ENCODE measurements at places on chromosomes 12 and 14.

- DNase-seq, result no peak
These were observed 356.2 kb downstream of the TMEM121 start for GRCh38 chr14:105882626-105883025.

DNA sequence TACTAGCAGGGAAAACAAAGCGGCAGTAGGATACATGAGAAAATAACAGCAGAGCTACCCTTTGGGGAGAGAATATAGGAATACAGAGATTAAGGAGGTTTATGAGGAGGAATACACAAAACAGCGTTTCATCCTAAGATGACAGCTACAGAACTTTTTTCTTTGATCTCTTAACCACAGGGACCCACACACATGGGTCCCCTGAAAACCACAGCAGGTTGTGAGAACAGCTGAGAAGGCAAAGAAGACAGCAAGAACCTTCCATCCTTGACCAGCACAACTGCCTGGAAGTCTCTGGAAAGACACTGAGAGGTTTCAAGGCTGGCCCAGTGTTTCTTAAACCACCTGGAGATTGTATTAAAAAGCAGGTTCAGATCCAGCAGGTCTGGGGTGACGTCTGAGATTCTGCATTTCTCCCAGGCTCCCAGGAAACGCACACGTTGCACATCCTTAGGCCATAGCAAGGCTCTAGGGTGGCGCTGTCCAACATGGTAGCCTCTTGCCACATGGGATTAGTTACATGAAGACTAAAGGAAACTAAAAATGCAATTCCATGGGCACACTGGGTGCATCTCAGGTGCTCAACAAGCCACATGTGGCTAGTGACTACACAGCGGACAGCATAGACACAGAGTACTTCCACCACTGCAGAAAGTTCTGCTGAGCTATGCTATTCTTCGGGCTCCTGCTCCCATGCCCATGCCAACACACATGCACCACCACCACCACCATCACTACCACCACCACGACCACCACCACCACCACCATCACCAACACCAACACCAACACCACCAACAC is 92.3 kb downstream of the FOXN3 start:
- DNase-seq, result no peak

GRCh38 chr14:102731871-102732800 is 45.1 kb upstream of the TRAF3 start:
- no peak for DNase-seq

DNA sequence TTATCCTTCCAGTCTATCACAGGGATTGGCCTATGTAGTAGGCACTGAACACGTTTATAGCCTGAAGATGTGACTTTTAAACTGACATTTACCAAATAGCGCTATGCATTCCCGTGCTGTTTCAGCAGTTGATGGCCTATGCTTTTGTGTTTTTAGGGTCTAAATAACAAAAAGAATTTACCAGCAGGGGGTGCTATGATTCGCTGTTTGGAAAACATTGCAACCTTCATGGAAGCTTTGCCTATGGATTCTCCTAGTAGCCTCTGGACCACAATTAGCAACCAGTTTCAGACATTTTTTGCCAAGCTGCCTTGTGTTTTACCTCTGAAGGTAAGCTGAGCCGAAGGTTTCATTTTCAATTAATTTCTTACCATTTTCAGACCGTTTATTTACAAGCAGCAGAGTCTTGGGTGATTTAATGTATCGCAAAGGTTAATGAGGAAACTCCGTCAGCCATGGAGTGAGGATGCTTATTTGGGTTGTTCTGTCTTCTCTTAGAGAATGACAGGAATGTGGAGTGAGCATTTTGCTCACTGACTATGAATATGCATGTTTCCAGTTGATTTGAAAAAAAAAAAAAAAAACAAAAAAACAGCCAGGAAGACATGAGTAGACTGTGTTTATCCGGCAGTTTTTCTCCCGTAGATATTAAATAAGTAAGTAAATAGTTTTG is 133.1 kb downstream of the PRIMA1 start:
- DNase-seq, result peak; percentile 63

DNA sequence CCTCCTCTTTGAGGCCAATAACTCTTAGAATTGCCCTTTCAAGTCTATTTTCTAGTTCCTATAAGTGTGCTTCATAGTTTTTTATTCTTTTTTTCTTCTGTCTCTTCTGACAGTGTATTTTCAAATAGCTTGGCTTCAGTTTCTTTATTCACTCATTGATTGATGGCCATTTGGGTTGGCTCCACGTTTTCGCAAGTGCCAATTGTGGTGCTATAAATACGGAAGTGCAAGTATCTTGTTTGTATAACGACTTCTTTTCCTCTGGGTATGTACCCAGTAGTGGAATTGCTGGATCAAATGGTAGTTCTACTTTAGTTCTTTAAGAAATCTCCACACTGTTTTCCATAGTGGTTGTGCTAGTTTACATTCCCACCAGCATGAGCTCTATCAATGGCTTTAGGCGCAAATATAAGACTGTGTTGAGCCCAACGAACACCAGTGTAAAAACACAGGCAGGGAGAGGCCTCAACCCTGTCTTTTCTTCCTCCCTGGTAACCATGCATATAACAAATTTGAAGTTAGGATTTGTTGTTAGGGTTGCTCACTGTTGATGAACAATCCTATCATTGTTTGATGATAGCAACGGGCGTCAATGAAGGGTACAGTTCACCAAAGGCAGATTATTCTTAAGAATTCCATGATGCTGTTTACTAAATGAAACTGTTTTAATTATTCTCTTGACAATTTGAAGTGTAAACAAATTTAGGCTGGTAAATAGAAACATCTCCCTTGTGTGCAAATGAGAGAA is 13.3 kb upstream of the LMNTD1 start:
- no peak for DNase-seq

DNA sequence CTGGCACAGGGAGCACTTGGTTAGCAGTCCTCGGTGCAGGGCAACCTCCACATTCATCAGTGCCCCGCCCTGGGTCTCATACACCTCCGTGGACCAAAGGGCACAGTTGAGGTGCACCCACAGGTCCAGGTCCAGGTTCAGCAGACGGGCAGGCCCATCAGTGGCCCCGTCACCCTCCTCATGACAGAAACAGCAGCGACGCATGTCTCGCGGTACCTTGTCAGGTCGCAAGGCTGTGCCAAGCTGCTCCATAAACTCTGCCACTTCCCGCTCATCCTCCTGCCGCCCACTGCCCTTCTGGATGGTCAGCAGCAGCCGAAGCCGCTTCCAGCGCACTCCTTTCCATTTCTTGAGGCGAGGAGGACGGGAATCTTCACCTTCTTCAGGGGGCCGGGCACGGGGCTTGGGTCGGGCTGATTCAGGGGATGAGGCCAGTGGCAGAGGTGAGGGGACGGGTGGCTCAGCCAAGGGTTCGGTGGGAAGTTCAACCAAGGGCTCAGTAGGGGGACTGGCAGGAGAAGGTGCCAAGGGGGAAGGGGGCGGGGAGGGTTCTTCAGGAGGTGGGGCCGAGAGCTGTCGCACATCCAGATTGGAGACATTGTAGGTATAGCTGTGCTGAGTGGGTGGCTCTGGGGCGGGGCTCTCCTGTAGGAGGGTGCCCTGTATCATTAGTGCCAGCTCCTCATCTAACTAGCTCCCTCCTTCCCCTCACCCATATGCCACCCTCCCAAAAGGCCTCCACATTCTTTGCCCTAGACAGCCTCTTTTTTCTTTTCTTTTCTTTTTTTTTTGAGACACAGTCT is 8.3 kb upstream of the PRKAG1 start:
- DNase-seq, result no peak

DNA sequence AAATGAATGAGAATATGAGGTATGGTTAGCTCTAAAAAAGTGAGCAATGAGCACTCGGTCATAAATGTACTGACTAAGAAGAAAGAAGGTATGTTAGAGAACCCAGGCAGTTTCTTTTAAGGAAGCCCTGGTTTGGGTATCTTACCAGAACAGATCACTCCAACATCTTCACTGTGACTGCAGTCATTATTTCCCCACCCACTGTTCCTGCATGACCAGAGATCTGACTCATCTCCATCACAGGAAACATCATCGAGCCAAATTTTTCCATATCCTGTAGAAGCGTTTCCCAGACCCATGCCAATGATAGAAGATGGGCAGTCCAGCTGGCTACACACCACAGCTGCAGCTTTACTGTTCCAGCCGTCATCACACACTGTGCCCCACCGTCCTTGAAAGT is 48.0 kb downstream of the CD163L1 start:
- DNase-seq, result no peak

DNA sequence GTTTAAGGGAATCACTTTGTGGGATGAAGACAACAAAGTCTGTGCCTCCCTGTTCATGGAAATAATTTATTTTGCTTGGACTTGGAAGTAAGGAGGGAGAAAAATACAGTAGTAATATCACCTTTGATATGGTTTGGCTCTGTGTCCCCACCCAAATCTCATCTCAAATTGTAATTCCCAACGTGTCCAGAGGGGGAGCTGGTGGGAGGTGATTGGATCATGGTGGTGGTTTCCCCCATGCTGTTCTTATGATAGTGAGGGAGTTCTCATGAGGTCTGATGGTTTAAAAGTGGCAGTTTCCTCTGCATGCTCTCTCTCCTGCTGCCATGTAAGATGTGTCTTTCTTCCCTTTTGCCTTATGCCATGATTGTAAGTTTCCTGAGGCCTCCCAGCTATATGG is 460.7 kb downstream of the NOVA1 start:
- no peak for DNase-seq

DNA sequence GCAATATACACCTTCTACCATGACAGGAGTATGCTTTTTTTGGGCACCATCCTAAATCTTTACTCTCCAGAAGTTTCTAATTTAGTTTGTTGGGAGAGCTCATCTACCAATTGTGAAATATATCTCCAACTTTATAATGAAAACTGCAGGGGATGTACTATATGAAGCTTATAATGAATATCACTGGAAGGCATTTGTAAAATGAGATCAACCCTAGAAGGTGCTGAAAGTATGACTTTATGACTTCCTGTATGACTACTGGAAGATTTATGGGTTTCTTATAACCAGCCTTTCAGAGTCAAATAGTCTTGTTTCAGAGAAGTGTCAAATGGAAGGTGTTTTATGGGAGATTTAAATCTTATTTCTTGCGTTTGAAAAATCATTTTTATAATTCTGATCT is 122.9 kb downstream of the MYRFL start:
- DNase-seq, result no peak

- DNase-seq, result no peak
These were observed 12.6 kb upstream of the SNX6 start for GRCh38 chr14:34642595-34642994.

DNA sequence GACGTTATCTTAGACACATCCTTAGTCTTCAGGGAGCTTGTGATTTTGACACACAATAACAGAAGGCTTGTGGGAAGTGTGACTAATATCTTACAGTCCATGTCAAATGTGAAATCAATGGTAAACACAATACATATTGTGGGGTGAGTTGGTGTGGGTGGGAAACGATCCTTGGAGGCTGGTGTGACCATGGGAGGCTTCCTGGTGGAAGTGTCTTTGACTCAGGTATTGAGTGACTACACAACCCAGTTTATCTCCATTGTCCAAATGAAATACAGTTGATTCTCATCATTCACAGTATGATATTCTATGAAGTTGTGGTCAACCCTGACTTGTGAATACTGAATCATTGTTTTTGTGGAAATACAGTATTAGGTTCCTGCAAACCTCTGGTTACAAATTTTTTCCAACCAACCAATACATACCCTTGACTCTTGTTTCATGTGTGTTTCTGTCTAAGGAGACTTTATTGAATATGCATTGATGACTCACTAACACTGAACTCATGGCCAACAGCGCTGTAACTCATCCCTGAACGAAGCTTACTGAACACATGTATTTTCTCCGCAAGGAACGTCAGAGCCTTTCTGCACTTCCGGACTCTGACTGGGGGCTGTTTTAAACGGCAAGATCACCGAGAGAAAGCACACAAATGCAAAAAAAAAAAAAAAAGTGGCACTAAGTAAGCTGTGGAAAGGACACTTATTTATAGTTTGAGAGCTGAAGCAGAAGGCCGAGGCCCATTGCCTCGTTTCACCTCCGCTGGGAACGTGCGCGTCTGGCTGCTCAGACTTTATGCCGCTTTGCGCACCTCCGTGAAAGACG is 59.0 kb downstream of the CLMN start:
- no peak for DNase-seq

DNA sequence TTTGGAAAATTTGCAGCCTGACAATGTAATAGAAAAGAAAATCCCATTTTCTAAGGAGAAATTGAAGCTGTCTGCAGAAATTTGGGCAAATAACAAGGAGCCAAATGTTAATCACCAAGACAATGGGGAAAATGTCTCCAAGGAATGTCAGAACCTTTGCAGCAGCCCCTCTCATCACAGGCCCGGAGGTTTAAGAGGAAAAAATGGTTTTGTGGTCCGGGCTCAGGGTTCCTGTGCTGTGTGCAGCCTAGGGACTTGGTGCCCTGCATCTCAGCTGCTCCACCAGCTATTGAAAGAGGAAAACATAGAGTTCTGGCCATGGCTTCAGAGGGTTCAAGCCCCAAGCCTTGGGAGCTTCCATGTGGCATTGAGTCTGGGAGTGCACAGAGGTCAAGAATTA is 298.9 kb downstream of the ATXN7L3B start:
- no peak for DNase-seq

GRCh38 chr14:103568952-103569351 is 6.2 kb downstream of the COA8 start:
- no peak for DNase-seq

DNA sequence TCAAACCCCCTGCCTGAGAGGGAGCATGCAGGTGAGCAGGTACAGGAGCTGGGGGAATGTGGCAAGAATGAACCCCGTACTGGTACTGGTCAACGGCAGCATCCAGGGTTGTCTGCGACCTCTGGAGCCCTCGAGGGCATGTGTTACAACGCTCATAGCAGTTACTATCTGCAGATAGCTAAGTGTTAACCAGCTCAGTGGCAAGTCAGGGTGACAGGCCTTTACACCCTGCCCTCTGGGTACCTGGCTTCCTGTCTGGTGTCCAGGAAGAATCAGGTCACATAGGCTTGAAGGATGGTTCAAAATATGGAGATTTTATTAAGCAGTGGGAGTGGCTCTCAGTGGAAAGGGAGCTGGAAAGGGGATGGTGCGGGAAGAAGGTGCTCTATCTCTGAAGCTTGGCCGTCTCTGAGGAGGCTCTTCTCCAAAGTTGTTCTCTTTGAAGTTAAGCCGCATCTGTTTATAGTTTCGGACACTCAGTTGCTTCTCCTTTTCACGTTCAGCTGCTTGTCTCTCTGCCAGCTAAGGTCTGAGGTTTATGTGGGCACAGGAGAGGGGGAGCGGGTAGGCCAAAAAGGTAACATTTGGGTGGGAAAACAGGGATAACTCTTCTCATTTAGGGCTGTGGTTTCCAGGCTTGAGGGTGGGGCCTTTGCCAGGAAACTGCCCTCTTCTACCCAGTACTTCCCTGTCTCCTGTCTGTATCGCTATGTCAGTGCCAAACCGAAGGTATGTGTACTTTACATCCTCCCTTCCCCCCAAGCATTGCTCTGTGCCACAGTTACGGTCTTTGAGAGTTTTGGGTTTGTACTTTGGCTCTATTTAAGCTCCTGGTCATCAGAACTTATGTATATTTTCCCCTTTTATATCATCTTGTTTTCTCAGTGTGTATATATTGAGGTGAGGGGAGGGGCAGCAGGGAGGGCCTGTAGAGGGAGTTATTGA is 305.8 kb downstream of the RGS6 start:
- DNase-seq, result no peak

GRCh38 chr14:28742171-28742846 is 24.3 kb upstream of the FOXG1 start:
- no peak for DNase-seq
